ENCODE measurements at places on chromosomes 4 and X.

- DNase-seq, result peak; percentile 37
These were observed 543 bp downstream of the NFXL1 start for GRCh38 chr4:47913861-47914219.

- no peak for DNase-seq
These were observed 379.7 kb downstream of the SPRY1 start for GRCh38 chr4:123776267-123776666.

DNA sequence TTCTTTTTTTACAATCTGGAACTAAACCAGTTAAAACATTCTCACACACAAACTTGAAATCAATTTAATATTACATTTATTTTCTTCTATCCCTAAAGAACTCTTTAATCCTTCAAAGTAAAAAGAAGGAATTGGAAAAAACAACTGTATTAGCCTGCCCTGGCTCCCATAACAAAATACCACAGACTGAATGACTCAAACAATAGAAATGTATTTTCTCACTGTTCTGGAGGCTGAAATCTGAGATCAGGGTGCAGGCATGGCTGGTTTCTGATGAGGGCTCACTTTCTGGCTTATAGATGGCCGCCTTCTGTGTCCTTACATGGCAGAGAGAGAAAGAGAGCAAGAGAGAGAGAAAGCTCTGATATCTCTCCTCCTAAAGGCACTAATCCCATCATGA lies 149.4 kb downstream of the PDGFRA start:
- no peak for DNase-seq

DNA sequence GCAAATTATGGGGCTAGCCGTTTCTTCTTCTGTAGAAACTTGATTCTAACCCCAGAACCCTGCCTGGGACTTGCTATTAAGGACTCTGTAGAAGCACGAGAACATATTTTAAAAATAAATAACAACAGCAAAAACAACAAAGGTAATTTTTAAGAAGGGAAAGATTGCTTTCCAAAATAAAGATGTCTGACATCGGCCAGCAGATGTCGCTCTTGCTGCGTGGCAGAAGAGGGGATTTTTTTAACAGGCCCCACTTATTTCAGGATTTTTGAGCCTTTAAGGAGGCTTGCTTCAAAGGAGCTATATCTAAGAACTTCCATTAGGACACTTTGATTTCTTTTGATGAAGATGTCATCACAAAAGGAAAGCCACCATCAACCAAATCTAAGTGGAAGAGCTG lies 62.8 kb upstream of the EGFL6 start:
- DNase-seq, result peak; percentile 19

DNA sequence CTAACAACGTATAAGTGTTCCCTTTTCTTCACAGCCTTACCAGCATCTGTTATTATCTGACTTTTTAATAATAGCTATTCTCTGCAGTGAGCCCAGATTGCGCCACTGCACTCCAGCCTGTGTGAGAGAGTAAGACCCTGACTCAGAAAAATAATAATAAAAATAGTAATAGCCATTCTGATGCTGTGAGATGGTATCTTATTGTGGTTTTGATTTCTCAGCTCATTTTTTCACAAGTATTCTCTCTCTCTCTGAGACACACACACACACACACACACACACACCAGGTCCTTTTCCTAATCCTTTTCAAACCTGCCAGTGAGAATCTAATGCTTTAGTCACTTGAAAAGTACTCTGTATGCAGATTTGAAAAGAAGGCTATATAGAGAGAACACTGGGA lies 89.8 kb downstream of the CHIC2 start:
- no peak for DNase-seq

GRCh38 chr4:128332081-128332480 lies 44.5 kb upstream of the PGRMC2 start:
- no peak for DNase-seq

GRCh38 chrX:16711893-16712547 lies 449 bp downstream of the CTPS2 start:
- DNase-seq, result peak; percentile 39
